ENCODE measurements at places on chromosomes 4 and X.
A peak's percentile ranks its signal among the peaks of the same experiment; 100 is the strongest.

DNA sequence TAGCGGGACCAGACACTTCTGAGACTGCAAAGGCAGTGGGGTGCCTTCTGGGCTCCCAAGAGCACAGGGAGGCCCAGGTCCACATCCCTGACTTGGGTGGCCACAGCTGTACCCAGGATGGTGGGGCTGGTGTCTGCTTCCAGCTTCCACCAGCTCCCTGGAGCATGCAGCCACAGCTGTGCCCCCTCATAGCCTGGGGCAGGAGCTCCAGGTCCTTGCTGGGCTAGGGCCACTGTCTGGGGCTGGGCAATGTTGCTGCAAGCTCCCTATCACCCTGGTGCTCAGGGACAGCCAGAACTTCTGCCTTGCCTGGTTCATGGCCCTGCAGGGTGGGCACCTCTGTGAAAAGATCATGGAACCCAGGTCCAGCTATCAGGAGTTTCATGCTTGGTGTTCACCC is 673.9 kb downstream of the SH3BGRL start:
- DNase-seq = no peak

GRCh38 chrX:148610328-148610698 is 109.9 kb downstream of the AFF2 start:
- DNase-seq = no peak

GRCh38 chrX:46754586-46755061 is 4.3 kb downstream of the SLC9A7 start:
- DNase-seq = no peak

DNA sequence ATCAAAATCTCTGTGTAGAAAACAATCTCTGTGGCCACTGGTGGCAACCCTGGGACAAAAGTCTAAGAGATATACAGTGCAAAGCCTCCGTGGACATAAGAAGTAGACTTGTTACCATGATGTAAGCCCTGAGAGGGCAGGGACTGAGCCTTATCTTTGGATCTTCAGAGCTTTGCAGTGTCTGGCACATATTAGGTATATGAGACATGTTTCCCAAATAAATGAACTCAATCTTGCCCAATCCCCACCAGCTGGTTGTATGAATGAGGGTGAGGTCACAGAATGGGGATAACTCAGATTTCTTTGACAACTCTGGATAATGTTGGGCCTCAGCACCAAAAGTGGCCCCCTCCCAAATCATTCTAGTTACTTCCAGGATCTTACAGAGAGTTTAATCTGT is 511.4 kb upstream of the DIPK2B start:
- no peak for DNase-seq

- peak; percentile 68 for DNase-seq
Measured at GRCh38 chrX:136694431-136695087, 46.6 kb downstream of the CD40LG start.

- DNase-seq = no peak
Measured at GRCh38 chr4:12979797-12980196, 504.3 kb downstream of the RAB28 start.

DNA sequence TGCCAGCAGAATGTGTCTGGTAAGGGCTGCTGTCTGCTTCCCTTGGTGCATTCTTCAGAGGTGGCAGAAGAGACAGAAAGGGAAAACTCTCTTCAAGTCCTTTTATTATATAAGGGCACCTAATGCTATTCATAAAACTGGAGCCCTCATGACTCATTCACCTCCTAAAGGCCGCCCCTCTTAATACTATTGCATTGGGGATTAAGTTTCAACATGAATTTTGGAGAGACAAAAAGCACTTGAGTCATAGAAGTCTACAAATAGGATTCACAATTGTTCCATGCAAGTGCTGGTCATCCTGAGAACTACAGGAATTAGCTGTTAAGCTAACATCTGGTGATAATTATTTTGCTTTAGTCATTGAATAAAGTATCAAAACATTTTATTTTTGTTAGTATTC is 349.5 kb downstream of the HS3ST1 start:
- DNase-seq = no peak

- DNase-seq = no peak
Measured at GRCh38 chrX:140804292-140804691, 94.7 kb downstream of the LINC00632 start.

DNA sequence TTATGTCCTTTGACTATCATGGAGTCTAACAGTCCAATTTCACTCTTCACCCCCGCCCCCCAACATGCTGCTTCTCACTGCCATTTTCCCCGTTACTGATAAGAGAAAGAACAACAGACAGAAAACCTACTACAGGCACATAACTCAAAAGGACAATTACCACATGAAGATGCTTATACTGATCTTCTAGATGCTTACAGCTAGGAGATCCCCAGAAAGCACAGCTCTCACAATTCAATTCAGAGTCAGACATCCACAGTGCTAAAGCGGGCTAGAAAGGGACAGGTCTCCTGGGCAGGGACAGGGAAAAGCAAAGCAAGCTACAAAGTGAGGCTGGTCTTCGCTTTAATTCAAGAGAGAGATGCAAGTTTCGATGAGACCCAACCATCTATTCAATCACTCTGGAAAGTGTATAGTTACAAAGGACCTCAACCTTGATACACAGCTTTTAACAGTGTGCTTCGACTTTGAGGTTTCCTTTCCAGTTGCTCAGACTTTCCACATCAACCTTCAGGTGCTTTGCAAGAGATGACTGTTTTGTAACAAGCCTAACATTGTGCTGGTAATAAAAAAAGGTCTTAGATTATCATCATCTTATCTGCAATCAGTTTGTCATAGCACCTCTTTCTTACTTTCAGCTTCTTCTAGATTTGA is 60.9 kb downstream of the LEF1 start:
- no peak for DNase-seq

GRCh38 chr4:6868386-6868785 is 41.2 kb upstream of the TBC1D14 start:
- DNase-seq = no peak

GRCh38 chr4:76302826-76303438 is 3.6 kb upstream of the STBD1 start:
- DNase-seq = no peak

- DNase-seq = no peak
Measured at GRCh38 chr4:31467781-31468180, 747.6 kb downstream of the PCDH7 start.

DNA sequence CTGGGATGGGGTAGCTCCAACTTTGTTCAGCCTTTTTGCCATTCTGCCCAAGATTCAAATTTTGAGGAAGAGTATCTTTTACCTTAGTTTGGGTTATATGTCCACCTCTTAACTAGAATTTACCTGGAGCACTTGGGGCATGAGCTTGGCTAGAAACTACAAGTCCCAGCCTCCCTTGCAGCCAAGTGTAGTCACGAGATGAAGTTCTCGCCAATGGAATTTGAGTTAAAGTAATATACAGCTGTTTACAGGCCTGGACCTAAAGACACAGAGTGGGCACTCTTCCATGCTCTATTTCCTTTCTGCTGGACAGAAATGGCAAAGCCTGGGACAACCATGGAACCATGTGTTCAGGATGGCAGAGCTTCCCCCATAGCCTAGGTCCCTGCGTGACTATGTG is 233.6 kb upstream of the GATB start:
- DNase-seq = no peak
